Spinal cord (tissue), 10 donors: ENCODE measurements at places on chromosomes 4 and X. TPM values are rescaled to one million over a fixed set of nuclear protein-coding genes. Genes with fewer than 3 reads are reported as not detected.
A peak's percentile ranks its signal among the peaks of the same experiment; 100 is the strongest.

DNA sequence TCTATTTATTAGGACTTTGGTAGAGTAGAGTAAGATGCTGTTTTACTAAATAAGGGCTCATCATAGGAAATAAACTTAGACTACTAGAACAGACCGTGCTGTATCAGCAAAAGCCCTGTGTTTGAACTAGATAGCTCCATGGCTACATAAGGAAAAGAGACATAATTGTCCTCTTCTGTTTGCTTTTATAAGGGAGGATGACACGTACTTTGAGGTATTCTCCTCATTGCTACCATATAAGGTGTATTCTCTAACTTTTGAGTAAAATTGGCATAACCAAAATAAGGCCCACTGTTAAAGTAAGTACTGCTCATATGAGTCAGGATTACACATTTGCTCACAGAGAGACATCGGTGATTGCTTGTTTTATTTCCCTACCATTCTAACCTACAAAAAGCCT lies 64.3 kb downstream of the PDLIM5 start:
- no peak for DNase-seq

DNA sequence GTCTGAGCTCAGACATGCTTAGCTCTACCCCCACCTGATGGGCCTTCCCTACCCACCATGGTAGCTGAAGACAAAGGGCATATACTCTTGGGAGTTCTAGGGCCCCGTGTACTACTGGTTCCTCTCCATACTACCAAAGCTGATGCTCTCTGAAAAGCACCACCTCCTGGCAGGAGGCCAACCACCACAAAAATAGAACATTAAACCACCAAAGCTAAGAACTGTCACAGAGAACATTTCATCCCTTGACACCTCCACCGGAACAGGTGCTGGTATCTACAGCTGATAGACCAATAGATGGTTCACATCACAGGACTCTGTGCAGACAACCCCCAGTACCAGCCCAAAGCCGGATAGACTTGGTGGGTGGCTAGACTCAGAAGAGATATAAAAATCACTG lies 13.4 kb downstream of the EDA2R start:
- DNase-seq, result no peak

Gene CENPVL1
- 0.83 TPM for total RNA-seq

- no peak for DNase-seq
Measured at GRCh38 chrX:38871129-38872029, 70.1 kb downstream of the MID1IP1 start.

DNA sequence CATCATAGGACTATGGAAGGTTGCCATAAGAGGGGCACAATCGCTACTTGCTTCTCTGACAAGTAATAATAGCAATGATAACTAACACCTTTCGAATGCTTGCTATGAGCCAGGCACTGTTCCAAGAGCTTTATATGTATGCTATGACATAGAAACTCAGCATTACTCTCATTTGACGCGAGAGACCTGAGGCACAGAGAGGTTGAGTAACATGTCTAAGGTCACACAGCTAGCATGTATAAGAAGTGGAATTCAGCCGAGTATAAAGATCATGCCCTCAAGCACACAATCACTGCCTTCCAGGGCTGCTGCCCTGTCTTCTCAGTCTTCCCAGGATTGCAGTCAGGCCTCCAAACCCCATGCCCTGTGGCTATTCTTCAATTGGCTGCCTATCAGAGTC lies 19.5 kb downstream of the PJA1 start:
- no peak for DNase-seq

DNA sequence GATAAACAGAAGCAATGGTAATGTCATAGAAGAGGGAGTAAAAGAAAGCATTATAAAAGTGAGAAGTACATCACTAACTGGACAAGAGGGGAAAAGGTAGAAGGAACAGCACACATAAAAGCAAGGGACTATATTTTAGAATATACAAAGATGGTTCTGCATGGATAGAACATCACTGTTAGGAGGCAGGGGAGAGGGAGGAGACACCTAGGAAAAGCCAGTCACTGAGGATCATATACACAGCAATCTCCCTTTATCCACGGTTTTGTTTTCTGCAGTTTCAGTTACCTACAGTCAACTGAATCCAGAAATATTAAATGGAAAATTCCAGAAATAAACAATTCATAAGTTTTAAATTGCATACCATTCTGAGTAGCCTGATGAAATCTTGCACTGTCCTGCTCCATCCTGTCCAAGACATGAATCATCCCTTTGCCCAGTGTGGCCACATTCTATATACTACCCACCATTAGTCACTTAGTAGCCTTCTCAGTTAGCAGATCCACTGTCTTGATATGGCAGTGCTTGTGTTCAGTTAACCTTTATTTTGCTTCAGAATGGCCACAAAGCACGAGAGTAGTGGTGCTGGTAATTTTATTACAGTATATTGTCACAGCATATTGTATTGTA lies 74.2 kb downstream of the PPA2 start:
- DNase-seq, result no peak

Gene MAGED4B
- total RNA-seq, result 104 TPM

Gene PF4V1
- total RNA-seq, result 0.89 TPM

DNA sequence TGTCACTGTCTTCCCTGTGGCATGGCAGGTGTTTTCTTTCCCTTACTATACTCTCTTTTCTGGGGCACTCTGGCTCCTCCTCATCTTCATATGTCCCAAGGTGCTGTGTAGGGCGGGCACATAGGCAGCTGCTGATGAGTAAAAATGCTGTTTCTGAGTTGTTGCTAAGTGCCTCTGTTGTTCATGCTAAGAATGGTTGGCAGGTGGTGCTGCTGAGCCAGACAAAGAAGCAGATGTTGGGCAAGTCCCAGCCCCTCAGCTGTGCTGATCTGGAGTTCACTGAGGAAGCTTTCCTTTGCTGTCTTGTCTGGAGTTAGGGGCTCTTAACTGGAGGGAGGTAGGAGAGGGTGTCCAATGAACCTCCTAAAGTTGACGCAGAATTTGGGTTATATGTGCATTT lies 40.6 kb downstream of the HADH start:
- DNase-seq, result peak; percentile 88

- DNase-seq, result peak; percentile 12
Measured at GRCh38 chr4:77104791-77105540, 29.2 kb upstream of the CCNI start.

DNA sequence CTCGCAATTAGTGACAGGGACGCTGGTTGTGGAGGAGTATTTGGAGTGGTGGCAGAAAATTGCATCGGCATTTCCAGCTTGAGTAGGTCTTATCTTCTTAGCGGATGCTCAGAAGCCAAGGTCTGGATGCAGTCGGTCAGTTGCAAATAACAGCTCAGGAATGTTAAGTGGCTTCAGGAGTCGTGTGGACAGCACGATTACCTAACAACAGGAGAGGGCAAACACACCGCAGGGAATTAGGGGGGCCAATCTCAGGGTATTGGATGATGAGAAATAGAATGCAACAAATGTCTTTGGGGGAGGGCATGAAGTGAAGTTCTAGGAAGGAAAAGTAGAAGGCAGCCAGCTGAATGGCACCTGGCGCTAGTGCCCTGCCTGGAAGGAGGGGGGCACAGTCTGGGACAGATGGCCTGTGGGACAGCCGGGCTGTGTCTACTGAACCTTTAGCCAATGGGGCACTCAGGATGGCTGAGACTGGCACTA lies 11.8 kb downstream of the RASL11B start:
- no peak for DNase-seq

Gene MFAP3L
- total RNA-seq, result 34.4 TPM

DNA sequence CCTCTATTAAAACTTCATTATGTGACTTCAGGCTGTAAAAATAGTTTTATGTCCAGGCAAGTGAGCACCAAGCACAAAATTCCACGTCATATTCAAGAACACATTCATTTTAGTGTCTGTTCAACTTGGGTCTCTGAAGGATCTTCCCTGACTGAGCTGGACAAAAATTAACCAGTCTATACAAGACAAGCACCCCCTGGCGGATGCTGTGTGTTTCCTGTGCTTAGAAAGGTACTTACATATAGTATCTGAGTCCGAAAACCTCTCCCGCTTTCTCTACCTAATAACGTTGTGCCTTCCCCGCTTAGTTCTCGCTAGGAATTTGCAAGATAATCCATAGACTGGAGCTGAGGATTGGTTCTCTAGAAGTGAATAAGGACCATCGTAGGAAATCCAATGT lies 2214.5 kb upstream of the TENM3 start:
- DNase-seq, result peak; percentile 8

- no peak for DNase-seq
Measured at GRCh38 chrX:121869876-121870477, 822.6 kb downstream of the GLUD2 start.

DNA sequence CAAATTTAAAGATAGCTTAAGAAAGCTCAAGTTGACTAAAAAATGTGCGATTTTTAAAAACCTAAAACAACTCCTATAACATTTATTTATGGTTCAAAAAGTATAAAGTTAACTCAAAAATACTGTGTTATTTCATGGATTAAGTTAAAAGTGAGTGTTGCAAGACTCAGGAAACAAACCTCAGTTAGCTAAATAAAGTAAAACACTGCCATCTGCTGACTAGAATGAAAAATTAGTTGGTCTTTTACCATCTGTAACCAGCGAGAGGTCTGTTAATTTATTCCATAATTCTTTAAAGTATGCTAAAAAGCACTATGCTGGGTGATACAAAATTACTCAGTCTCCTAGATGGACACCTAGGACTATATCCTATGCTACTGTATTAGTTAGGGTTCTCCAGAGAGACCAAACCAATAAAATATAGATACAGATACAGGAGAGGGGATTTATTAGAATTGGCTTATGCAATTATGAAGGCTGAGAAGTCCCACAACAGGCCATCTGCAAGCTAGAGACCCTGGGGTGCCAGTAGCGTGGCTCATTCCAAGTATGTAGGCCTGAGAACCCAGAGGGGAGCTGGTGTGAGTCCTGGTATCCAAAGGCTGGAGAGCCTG lies 4.9 kb upstream of the WDFY3 start:
- peak; percentile 76 for DNase-seq

Gene PCSK1N
- 61.4 TPM for total RNA-seq
